ENCODE measurements at places on chromosomes 13 and 19.

- DNase-seq: no peak
Measured at GRCh38 chr19:51462276-51462675, 4.0 kb upstream of the SIGLEC8 start.

GRCh38 chr13:44667943-44668342, 91.8 kb upstream of the TSC22D1 start:
- DNase-seq: no peak

DNA sequence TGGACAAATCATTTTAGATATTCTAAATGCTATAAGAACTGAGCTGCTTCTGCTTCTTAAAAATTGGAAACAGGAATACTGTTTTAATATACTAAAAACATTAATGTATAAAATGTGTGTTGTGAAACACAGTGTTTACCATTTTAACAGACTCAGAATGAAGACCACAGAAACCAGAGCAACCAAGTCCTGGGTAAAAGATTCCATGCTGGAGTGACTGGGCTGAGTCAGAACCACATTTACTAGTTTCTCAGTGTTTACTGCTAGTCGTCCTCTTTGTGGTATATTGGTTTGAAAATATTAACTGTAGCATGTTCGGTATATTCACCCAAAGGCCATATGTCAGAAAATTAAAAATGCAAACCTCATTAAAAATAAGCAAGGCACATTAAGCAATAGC, 31.9 kb downstream of the ANKRD10 start:
- DNase-seq: no peak

DNA sequence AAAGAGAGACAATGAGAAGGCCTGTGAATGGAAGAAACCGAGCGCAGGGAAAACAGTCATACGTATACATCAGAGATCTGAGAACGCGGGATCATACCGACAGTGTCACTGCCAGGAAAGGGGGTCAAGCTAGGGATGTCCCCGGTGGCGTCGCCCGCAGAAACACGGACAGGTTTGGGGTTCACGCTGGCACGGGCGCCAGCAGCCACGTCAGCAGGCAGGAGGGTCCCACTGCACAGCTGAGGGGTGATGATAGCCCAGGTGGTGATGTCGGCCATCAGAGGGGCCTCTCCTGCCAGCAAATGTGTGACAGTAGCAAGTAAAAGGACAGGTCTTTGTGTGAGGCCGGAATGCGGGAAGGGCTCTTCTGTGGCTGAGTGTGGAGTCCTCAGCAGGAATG, 3.4 kb upstream of the ZNF229 start:
- DNase-seq: no peak

DNA sequence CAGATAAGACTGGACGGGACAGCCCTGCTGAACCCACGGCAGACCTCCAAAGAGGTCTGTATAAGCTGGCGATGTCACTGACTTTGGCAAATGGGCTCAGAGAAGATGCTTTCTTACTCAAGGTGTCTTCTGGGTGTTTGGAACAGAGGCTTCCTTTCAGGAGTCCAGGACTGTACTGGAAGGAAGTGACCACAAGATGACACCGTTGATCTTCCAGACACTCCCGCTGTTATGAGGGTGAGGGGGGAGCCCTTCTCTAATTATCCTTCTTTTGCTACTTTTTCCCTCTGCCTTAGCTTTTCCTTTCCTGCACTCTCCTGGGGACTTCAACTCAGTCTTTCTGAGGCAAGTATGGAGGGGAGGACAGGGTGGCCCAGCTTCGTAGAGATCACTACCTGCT, 65.2 kb upstream of the ZNF599 start:
- no peak for DNase-seq

- DNase-seq: no peak
Measured at GRCh38 chr13:35851881-35852280, 279.3 kb downstream of the DCLK1 start.

DNA sequence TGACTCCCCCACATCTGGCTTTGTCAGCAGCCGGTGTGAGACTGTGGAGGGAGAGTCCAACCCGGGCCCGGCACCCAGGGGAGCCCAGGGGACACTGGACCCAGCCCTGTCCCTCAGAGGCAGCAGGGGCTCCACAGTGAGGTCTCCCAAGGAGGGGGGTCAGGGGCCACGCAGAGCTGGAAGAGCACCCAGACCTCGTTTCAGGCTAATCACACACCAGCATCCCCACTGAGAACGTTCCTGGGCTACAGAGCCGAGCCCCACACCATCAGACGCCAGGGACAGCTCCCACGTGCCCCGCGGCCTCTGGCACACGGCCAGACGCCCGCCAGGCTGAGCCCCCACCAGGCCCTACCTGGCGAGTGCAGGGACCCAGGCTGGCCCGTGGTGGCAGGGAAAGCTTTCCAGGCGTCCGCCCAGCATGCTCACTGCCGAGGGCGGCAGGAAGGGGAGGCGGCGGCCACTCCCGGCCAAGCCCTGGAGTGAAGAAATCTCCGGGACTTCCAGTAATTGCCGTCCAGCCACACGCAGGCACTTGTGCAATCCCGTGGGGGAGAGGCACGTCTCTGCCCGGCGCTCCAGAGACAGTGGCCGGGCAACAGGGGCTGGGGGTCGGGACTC, 19.2 kb downstream of the SBNO2 start:
- DNase-seq: no peak

DNA sequence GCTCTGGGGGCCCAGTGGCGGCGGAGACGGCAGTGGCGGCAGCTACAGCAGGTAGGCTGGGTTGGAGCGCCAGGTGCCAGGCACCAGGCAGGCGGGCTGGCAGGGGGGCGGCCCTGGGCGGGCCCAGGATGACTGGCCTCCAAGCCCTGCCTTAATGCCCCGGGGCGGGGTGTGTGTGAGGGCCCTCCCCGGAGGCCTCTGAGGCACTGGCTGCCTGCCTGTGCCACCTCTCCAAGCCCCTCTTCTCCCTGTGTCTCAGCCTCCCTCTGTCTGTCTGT, at the start of gene KLK11:
KLK11 (minus strand) TSS at position 63 of the 278 bp plus-strand sequence. CDS start 985 bp downstream, outside the sequence.
- no peak for DNase-seq

- DNase-seq: no peak
Measured at GRCh38 chr19:55493645-55494171, 5.5 kb downstream of the SSC5D start.

- no peak for DNase-seq
Measured at GRCh38 chr19:38658462-38659306, 11.2 kb downstream of the ACTN4 start.

- no peak for DNase-seq
Measured at GRCh38 chr13:112602189-112602588, 14.2 kb upstream of the TUBGCP3 start.

DNA sequence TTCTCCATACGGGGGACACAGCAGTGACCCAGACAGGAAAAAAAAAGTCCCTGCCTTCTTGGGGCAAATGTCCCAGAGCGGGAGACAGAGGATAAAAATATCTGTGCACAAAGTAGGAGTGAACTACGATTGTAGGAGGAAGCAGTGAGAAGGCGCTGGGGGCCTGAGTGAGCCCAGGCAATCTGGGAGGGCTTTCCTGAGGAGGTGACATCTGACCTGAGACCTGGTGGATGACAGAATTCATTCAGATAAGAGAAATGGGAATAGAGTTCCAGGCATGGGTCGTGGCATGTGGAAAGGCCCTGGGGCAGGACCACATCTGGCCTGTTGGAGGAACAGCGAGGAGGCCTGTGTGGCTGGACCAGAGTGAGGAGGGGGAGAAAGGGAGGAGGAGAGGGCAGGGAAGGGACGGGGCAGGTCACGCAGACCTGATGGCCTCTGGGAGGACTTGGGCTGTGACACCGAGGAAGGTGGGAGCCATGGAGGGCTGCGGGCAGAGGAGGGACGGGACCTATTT, 50.2 kb upstream of the NFIC start:
- no peak for DNase-seq

- DNase-seq: no peak
Measured at GRCh38 chr13:50401049-50401505, 385.8 kb downstream of the KCNRG start.

GRCh38 chr13:110408286-110408685, 101.2 kb downstream of the COL4A2 start:
- no peak for DNase-seq

DNA sequence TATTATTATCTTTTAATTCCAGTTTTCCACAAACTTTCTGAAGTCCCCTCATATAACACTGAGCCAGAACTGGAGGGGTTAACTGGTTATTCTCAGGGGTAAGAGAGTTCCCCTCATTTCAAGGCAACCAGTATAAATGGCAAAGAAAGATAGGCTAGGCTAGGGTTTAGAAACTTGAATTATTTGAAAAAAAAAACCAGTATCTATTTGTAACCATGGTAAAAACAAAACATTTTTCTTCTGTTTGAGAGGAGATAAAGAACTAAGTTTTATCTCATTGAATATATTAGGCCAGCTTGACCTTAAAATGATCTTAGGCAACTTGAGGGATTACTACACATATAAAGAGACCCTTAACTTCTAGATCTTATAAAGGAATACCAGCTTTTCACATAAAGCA, 19.6 kb downstream of the SUPT20H start:
- DNase-seq: no peak

DNA sequence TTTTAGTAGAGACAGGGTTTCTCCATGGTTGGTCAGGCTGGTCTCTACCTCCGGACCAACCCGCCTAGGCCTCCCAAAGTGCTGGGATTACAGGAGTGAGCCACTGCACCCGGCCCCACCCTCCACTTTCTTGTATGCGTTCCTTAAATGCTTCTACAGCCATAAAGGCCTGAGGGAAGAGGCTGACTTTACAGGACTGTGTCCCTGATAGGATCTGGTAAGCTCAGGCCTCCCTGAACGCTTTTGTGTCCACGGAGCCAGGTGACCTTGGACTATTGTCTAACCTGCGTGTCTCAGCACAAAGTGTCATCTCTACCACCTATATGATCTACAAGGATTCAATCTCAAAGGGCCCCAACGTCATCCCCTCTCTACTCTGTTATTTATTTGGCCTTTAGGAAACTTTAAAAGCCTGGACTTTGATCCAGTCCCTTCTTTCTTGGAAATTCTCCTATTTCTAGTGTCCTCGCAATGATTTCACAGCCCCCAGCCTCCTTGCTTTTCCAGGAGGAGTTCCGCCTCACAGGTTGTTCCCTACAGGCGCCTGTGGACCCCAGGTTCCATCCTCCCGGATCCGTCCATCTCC, 701 bp downstream of the ZNF552 start:
- no peak for DNase-seq

DNA sequence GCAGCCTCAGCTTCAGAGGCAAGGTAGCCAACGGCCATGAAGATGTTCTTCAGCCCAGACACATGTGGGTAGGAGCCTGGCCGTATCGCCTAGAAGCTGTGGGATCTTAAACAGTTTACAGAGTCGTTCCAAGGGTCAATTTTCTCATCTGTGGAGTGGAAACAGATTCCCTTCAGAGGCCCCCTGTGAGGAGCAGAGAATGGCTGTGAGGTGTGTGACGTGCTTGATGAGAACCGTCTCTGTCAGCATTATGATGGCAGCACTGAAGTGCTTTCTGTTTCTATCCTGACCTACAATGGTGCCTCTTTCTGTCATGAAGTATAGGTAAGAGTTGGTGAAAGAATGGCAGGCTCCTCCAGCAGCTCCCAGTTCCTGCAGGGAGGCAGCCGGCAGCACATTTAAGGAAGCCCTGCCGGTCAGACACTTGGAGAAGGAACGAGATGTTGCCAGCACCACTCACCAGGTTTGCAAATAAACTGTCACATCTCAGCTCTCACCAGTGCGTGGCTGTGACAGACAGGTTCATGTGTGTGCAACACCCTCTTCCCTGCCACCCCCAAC, 277.3 kb downstream of the FOXO1 start:
- DNase-seq: no peak

GRCh38 chr19:35013820-35014754, 14.0 kb downstream of the GRAMD1A start:
- DNase-seq: no peak

GRCh38 chr19:18429717-18430416, 8.1 kb downstream of the ISYNA1 start:
- DNase-seq: no peak

- DNase-seq: no peak
Measured at GRCh38 chr19:57829316-57829715, 783 bp upstream of the ZNF587B start.

GRCh38 chr13:96728463-96728862, 265.8 kb downstream of the OXGR1 start:
- no peak for DNase-seq

- DNase-seq: no peak
Measured at GRCh38 chr13:44758630-44759383, 182.7 kb upstream of the TSC22D1 start.

- DNase-seq: no peak
Measured at GRCh38 chr13:110665491-110666254, 40.2 kb downstream of the CARS2 start.

DNA sequence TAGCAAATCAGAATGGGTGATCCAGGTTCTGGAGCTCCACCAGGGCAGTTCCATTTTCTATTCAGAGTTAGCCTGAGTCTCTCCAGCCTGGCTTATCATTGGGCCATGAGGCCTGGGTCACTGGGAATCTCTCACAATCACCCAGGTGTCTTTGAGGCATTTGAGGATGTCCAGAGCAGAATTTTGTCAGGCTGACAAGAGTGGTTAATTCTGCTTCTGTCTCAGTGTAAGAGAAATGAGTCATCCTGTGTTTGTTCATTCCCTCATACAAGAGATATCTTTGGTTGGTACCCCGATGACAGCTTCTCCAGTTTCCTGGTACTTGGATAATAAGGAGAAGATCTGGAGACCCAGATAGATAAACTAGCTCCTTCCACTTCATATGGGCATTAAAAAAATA, 10.4 kb downstream of the ZNF93 start:
- DNase-seq: no peak

GRCh38 chr13:110985541-110985940, 70.7 kb upstream of the ANKRD10 start:
- no peak for DNase-seq

GRCh38 chr19:656751-657559, 6.1 kb downstream of the RNF126 start:
- no peak for DNase-seq

GRCh38 chr13:75995966-75996365, 359.8 kb downstream of the LMO7 start:
- no peak for DNase-seq

DNA sequence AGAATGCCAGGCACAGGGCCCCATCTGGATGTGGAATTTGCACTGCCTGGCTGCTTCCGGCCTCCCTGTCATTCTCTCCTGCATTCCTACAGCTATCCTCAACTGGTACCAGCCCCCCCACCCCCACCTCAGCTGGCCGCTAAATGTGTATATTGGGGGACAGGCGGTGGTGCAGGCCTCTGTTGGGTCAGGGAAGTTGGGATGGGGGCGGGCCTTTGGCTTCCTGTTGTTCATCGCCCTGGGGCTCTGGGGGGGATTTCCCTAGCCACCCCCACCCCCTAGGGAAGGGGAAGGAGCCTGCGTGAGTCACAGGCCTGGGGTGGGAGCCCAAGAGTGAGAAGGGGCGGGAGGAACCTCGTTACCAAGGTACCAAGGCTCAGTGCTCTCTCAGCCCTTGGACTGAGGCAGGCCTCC, 10.6 kb downstream of the POU2F2 start:
- peak; percentile 66 for DNase-seq

GRCh38 chr13:95541308-95541707, 11.2 kb upstream of the CLDN10 start:
- DNase-seq: no peak

GRCh38 chr13:73335944-73336343, 277.1 kb downstream of the KLF5 start:
- no peak for DNase-seq

DNA sequence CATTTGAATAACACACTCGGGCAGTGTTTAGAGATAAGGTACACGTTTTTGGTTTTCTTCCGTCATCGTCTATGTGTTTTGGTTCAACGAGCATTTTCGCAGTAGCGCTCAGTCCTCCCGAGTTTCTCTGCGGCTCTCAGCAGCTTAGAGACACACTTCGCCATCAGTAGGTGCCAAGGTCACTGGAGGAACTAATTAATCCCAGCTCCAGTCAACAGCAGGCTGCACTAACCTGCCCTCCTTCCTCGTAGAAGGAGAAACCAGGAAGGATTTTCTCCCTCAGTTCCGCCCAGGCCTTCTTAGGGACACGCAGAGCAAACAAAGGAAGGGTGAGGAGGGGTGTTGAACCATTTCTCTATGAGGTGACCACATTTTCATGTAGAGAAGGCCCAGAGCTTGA, 12.6 kb downstream of the MBNL2 start:
- DNase-seq: no peak
